ENCODE measurements at places on chromosomes 16 and 17. TPM values are rescaled to one million over a fixed set of nuclear protein-coding genes. Genes with fewer than 3 reads are reported as not detected.

The MAP2K6 gene
- total RNA-seq, result 3.2 TPM

The TNFRSF17 gene
- total RNA-seq, result not detected

The ABCA9 gene
- not detected for total RNA-seq

The KIFC3 gene
- total RNA-seq, result 0.16 TPM

The DNAH9 gene
- total RNA-seq, result not detected

The AOC3 gene
- 5.0 TPM for total RNA-seq

The RAB34 gene
- total RNA-seq, result 20.5 TPM

The SLC12A3 gene
- not detected for total RNA-seq

The SOST gene
- total RNA-seq, result not detected

The TBC1D28 gene
- not detected for total RNA-seq

The HBQ1 gene
- total RNA-seq, result not detected

All from activated naive CD4-positive, alpha-beta T cell treated with anti-CD3 and anti-CD28 coated beads, Interleukin-2, amount 50 U/mL, for 72 hours (primary cell).